ENCODE measurements at places on chromosomes 12 and 14.

- no peak for DNase-seq
Measured at GRCh38 chr14:69263364-69263763, 3.4 kb downstream of the GALNT16 start.

DNA sequence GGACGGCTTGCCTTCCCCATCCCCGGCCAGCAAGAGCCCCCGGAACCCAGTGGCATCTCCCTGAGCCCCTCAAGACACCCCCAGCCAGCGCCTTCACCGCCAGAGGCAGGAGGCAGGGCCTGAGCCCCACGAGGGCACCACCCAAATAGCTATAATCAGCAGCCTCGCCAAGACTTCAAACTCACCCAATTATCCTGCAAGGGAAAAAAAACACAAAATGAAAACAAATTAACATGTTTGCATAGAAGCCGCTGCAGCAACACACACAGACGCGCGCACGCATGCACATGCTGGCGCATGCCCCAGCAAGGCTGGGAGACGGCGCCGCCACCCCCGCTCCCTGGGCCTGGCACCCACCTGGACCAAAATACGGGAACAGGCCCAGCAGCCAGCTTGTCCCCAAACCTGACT is 15.8 kb downstream of the FAM222A start:
- DNase-seq, result no peak

DNA sequence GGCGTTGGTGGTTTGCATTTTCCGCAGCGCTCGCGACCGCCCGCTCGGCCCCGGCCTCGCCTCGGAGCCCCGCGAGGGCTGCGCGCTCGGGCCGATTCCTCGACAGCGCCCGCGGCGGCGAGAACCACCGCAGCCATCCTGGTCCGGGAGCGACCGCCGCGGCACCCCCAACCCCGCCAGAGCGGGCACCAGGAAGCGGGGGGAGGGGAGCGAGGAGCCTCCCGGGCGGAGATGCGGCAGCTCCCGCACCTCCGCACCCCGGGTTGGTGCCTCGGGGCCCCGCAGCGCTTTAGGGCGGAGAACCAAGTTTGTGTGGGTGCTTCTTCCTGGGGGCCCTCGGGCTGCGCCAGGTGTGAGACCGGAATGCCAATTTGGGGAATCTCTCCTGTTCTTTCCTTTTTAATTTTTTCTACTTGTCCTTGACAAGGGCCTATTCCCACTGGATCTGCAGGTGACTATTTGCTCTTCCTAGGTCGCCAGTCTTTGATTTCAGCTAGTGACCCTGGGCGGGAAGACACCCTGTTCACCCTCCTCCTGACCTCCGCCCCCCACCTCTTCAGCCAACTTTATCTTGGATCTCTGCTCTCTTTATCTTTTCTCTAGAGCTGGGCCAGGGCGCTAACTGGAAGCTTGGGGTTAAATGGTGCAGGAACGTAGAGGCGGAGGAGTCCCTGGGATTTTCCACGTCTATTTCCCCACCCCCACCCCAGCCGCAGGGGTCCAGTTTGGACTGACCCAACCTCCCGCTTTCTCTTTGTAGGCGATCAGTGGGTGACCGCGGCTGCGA is at the start of gene SOCS2:
Gene SOCS2, plus strand, starts transcription at position 751 of the 787 bp plus-strand sequence. CDS start 223 bp downstream, outside the sequence.
- DNase-seq, result peak; percentile 48

GRCh38 chr14:21059842-21060613 is 2.4 kb downstream of the RNASE8 start:
- no peak for DNase-seq

DNA sequence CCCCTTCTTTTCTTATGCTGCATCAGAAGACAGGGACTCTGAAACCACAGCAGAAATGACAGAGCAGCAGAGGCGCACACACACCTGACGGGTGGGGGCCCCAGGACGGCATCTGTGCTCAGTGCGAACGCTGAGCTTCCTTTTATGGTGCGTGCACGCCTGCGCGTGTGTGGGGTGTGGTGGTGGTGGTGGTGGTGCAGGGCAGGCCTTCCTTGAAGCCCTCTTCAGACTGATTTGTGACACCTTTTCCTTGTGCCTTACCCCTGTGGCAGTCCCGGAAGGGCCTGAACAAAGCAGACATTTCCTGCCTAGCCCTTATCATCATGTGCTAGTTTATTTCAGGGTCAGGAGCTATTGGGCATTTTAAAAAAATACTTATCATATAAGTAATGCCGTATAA is 75.7 kb downstream of the TSPAN9 start:
- no peak for DNase-seq

- DNase-seq, result no peak
Measured at GRCh38 chr12:49232940-49233841, 31.7 kb upstream of the TUBA1C start.

- no peak for DNase-seq
Measured at GRCh38 chr14:105117710-105118385, 50.7 kb downstream of the JAG2 start.

- DNase-seq, result no peak
Measured at GRCh38 chr14:102659797-102660196, 67.3 kb downstream of the RCOR1 start.

DNA sequence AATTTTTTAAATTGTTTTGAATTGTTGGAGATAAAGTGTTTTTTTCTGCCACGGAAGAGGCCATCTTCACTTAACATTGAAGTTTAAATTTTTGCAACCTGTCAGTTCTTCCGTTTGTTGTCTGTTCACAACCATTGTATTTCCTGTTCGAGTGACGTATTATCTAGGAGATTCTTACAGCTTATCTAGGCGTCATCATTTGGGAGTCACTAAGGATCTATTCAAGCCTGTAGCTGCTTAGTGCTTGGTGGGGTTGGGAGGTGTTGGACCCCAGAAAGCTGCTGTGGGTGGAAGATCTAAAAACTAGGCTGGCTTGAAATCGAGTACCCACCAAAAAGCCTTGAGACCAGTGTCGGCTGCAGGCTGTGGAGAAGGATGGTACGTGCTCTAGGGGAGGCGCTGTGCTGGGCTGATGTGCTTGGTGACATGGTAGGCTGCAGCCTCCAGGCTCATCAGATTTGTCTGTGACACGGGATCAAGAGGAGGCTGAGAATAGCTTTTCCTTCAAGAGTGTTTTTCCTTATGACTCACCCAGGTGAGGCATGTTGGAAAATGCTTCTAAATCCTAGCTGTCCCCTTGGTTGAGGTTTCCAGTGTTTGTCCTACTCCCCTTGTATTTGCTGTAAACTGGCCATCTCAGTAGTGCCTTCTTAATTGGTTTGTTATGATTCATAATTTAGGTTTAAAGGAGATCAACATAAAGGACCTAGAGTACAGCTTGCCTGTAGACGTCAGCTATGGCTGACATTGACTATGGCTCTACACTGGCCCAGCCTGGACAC is 57.8 kb downstream of the ATG14 start:
- DNase-seq, result peak; percentile 48

GRCh38 chr14:23644919-23645336 is 8.8 kb downstream of the DHRS2 start:
- no peak for DNase-seq

- no peak for DNase-seq
Measured at GRCh38 chr14:89521988-89522387, 105.0 kb upstream of the FOXN3 start.

DNA sequence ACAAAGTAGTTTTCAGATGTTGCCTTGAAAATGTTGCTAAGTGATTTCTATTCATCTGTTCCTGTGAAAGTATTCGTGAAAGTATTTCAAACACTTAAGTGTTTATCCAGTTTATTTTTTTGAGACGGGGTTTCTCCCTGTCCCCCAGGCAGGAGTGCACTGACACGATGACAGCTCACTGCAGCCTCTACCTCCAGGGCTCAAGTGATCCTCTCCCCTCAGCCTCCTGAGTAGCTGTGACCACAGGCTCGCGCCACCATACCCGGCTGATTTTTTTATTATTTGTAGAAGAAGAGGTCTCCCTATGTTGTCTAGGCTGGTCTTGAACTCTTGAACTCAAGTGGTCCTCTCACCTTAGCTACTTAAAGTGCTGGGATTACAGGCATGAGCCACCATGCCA is 1.7 kb downstream of the ZDHHC17 start:
- DNase-seq, result no peak

Measured in immature natural killer cell (primary cell).